Stimulated activated CD4-positive, alpha-beta T cell treated with anti-CD3 and anti-CD28 coated beads, TNF-alpha, amount 100 ng/mL, for 24 hours (primary cell): ENCODE measurements at places on chromosomes 12 and 14.

- no peak for DNase-seq
These were observed 34.8 kb upstream of the RCOR1 start for GRCh38 chr14:102557434-102558226.

DNA sequence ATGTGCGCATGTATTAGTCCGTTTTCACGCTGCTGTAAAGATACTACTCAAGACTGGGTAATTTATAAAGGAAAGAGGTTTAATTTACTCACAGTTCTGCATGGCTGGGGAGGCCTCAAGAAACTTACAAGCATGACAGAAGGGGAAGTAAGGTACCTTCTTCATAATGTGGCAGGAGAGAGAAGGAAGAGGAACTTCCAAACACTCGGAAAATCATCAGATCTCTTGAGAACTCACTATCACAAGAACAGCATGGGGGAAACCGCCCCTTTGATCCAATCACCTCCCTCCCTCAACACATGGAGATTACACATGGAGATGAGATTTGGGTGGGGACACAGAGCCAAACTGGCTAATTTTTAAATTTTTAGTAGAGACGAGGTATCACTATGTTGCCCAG, 41.8 kb upstream of the SNX6 start:
- no peak for DNase-seq

GRCh38 chr14:75711105-75711795, 50.2 kb downstream of the TTLL5 start:
- no peak for DNase-seq

GRCh38 chr14:85218982-85219381, 311.0 kb upstream of the FLRT2 start:
- DNase-seq: no peak

DNA sequence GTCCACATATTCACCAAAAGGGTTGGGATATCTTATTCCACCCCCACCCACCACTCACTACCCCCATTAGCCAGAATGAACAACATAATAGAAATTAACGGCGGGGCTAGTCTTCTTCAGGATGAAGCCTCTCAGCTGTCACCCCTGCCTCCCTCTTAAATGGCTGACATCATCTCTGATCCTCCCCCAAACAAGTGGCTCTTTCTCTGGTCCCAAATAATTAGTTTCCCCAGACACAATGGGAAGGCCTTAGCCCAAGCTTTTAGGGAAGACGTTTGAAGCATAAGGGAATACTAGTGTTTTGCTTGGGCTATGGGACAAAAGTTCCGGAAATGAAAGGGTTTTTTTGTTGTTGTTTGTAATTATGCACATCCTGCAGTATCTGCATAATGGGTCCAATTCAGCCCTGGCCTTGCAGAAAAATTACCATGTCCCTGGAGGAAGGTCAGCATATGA, 13.8 kb downstream of the STON2 start:
- no peak for DNase-seq

DNA sequence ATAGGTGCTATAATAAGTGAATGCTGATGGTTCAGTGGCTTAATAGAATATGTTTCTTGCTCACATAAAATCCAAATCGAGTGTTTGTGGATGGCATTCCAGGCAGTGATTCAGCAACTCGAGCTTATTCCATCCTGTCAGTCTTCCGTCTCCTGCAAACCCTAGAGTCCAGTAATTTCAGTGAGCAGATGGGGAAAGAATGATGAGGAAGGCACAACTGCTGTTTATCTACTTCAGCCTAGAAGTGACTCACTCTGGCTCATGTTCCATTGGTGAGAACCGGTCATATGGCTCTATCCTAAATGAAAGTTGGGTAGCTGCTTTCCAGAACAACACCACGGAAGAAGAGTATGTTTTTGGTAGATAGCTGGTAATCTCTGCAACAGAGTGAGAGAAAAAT, 421.8 kb upstream of the PDE3A start:
- DNase-seq: no peak

- no peak for DNase-seq
These were observed 30.4 kb upstream of the SCAF11 start for GRCh38 chr12:46020768-46021167.

DNA sequence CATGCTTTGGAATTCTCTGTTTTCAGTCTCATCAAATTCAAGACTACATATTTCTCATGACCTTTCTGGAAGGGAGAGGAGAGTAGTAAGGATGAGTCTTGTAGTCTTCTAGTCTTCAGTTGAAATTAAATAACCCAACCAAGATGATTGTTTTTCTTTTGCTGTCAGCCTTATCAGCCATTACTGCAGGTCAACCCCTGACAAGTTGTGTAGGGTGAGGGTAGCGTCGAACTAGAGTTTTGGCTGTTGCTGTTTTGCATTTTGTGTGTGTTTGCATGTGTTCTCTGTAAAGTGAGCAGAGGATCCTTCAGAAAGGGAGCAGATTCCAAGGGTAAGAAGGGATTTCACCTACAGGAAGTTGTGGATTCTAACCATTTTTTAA, 28.4 kb downstream of the DIP2B start:
- DNase-seq: no peak

- DNase-seq: no peak
These were observed 86.6 kb upstream of the FRMD6 start for GRCh38 chr14:51564986-51565604.

DNA sequence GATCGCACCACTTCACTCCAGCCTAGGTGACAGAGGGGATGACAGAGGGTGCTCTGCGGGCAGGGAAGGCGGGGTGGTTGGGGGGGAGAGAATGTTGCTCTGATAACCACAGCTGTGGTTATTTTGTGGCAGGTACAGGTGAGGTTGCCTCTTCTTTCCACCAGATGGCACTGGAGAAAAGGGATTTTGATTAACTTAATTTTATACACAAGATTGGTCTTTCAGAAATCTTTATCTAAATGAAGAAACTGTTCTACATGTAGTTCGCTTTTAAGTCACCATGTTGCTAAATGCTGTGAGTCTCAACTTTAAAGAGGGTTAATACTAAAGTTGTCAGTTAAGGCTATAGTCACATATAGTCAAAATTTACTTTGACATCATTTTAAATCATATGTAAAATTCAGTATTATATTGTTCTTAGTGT, 25.7 kb downstream of the FGF23 start:
- no peak for DNase-seq

GRCh38 chr12:64170730-64171129, 51.4 kb downstream of the KICS2 start:
- DNase-seq: no peak

DNA sequence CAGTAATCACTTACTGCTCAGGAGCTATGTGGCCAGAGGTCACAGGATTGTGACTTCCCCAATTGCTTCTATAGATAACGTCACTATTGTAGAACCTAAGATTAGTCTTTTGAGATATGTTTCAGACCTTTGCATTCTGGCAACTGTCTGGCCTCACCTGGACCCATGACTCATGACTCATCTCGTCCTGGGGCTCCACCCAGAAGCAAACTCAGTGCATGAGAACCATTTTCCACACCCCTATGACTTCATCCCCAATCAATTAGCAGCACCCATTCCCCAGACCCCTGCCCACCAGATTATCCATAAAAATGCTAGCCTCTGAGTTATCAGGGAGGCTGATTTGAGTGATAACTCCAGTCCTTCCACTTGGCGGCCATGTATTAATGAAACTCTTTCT, 186.9 kb downstream of the EMP1 start:
- DNase-seq: no peak

DNA sequence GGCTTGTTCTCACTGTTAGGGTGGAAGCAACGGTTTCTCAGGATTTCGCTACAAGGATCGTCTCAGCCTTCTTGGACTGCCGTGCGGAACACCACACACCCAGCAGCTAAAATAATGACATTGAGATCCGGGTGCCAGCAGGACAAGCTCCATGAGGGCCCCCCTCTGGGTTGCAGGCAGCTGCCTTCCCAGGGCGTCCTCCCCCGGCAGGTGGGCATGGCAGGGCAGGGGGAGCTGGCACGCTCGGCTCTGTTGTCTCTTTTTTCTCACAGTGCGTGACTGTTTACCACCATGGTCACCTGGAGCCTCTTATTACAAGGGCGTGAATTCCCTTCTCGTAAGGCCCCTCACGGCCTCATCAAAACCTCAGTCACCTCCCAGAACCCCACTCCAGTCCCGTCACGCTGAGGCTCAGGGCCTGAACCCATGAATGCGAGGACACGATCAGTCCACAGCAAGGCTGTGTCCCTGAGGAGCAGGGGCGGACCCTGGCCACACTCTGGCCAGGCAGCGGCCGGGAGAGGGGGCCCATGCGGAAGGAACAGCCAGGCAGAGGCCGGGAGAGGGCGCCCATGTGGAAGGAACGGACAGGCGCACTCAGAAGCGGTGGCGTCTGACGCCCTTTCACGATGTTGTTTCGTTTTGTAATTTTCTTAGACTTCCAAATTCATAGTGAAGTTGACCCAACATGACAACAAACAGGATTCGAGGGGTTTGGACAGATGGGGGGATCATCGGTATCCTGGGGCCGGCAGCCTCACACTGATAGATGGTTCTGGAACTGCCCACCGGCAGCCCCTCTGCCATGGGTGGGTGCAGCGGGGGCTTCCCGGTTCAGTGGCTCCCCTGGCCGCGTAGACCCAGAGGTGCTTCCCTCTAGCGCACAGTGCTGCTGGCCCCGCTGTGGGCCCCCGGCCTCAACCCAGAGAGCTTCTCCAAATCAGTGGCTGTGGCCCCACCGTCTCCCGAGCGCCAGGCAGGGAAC, 10.0 kb downstream of the LRCOL1 start:
- no peak for DNase-seq
